ENCODE measurements at places on chromosomes 16 and 17.

- DNase-seq: no peak
Measured at GRCh38 chr16:87757841-87758426, 7.9 kb downstream of the KLHDC4 start.

- no peak for DNase-seq
Measured at GRCh38 chr16:24826096-24826690, 19.6 kb upstream of the SLC5A11 start.

DNA sequence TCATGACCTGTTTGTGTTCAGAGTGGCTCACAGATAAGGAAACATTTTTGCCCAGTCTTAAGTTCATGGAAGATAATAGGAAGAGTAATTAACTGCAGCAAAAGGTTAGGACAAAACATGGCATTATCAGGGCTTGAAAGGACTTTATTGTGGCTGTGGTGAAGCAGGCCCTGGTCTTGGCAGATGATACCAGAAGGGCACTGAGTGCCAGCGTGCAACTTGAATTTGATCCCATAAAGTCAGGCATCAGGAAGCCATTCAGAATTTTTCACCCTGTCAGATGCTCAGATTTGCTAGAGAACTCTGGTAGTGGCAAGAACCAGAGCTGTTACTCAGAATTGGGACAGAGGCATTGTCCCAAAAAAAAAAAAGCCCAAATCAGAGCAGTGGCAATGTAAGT, 11.2 kb upstream of the COG7 start:
- no peak for DNase-seq

GRCh38 chr16:50137268-50137667, 15.8 kb upstream of the TENT4B start:
- DNase-seq: no peak

- no peak for DNase-seq
Measured at GRCh38 chr17:67470163-67470562, 93.1 kb downstream of the PITPNC1 start.

- no peak for DNase-seq
Measured at GRCh38 chr16:78298986-78299385, 199.5 kb downstream of the WWOX start.

GRCh38 chr16:73711406-73712080, 585.1 kb upstream of the PSMD7 start:
- DNase-seq: no peak

- no peak for DNase-seq
Measured at GRCh38 chr17:44627513-44628242, 28.6 kb upstream of the MEIOC start.

DNA sequence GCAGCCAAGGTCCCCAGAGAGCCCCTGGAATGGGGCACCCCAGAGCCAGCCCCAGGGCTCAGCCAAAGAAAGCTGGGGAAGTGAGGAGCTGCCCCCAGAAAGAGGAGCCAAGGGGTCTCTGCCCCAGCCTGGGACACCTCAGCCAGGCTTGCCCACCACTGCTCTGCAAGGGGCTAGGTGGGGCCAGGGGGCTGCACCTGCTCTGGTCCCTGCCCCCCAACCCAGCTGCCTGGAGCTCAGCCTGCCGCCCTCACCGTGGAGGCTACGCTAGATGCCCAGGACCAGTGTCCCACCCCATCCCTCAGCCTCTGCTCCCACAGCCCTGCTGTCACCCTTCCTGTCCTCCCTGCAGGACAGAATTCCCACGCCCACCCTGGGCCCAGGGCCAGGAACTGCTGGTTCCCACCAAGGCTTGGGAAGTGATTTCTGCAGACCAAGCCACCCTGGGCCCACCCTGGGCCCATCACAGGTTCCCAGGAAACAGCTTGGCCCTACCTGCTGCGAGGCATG, 28.1 kb upstream of the KRT17 start:
- no peak for DNase-seq

- no peak for DNase-seq
Measured at GRCh38 chr16:35532576-35532975, 2073.2 kb downstream of the TP53TG3F start.

GRCh38 chr17:80261159-80261894, 675 bp downstream of the RNF213 start:
- peak; percentile 86 for DNase-seq

GRCh38 chr17:19705771-19706770, 10.3 kb downstream of the SLC47A2 start:
- DNase-seq: no peak

DNA sequence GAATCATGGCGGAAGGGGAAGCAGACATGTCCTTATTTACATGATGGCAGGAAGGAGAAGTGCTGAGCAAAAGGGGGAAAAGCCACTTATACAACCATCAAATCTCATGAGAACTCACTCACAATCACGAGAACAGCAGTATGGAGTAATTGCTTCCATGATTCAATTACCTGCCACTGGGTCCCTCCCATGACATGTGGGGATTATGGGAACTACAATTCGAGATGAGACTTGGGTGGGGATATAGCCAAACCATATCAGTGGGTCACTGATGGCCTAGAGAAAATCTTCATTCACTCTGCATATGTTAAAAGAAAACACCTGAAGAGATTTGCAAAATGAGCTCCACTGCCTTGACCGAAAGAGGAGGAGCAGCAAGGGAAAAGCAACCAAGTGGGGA, 130.3 kb upstream of the FAM20A start:
- DNase-seq: no peak

GRCh38 chr16:81607805-81608522, 163.4 kb downstream of the CMIP start:
- no peak for DNase-seq

GRCh38 chr16:82287937-82288336, 117.9 kb upstream of the MPHOSPH6 start:
- DNase-seq: no peak

GRCh38 chr17:74730491-74731346, 6.3 kb upstream of the RAB37 start:
- no peak for DNase-seq

DNA sequence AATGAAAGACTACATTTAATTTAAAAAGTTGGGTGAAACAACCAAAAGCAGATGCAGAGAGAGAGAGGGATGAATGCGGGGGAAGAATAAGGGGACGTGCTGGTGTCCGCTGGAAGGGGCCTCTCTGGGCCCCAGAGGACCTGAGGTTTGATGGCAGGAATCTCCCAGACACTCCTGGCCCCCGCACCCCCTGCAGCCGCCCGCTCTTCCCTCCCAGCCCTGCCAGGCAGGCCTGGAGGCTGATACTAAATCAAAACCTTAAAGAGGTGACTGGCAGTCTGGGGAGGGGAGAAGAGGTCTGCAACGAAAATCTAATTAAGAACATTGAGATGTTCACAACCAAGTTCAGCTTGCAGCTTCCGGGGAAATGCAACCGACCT, 2.4 kb downstream of the FOXL1 start:
- no peak for DNase-seq

DNA sequence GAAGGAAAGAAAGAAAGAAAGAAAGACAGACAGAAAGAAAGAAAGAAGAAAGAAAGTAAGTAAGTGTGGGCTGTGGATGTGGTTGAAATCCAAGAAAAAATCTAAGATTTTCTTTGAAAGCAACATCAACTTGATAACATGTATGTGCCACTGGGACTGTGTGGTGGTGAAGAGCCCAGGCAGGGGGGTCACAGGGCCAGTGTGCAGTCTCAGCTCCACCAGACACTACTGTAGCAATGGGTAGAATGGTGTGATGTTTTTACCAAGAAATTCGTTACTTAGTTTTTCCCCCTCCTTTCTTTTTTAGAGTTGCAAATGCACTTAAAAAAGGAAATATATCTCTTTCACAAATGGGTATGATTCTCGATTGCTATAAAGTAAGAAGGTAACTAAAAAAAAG, 71.9 kb upstream of the CNEP1R1 start:
- no peak for DNase-seq

DNA sequence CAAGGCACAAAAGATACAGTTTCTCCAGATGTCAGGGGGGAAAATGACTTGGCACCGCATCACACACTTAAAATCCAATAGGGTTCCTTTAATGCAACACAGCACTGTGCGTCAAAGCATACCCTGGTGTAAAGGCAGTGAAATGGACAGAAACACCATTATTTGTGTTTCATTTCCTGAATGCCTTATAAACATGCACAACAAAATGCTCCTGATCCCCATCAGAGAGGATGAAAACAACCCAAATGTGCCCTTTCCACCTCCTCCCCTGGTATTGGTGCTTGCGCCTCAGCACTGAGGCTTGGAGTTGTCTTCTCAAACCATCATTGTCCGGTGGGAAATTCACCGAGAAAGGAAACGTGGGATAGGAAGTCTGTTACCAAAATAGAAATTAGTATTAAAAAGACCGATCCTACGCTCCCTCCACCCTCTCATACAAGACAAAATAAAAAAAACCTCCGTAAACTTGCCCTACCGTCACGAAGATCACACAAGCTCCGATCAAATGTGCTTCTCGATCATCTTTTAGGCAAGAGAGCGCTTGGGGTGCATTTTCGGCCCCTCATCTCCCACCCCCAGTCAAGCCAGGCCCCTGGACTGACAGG, 722 bp downstream of the CDC27 start:
- DNase-seq: peak; percentile 7

All from stimulated activated naive CD4-positive, alpha-beta T cell (primary cell).